Mammary epithelial cell (primary cell): ENCODE measurements at places on chromosomes 5 and 9. TPM values are rescaled to one million over a fixed set of nuclear protein-coding genes. Genes with fewer than 3 reads are reported as not detected.

- peak; percentile 50 for DNase-seq
Observed at GRCh38 chr9:78863531-78863930, 566.6 kb downstream of the PSAT1 start.

DNA sequence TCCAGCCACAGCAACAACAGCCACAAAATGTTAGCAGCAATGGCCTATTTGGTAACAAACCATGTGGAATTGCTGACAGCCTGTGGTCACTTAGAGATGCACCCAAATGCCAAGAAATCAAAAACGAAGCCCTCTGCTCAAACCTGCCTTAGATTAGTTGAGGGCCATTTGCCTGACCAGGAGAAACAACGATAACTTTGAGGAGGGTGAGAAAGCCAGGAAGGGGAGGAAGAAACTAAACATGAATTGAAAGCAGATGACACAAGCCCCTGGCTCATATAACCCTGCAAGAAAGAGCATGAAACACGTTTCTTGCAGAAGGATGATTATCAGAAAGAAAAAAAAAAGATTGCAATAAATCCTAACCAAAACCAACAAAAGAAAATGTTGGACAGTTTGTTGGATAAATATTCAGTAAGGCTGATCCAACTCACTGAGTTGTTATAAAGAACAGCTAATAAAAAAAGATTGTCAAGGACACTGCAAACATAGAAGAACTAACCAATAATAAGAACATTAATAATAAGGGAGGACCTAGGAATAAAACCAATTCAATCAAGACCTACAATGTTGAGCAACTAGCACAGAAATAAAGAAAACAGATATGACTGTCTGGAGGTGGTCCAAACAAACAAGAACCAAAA is 140.5 kb upstream of the SLC30A5 start:
- no peak for DNase-seq

GRCh38 chr5:99379187-99379586 is 450.4 kb upstream of the CHD1 start:
- no peak for DNase-seq

GRCh38 chr9:123028136-123028535 is 5.3 kb upstream of the GPR21 start:
- no peak for DNase-seq

DNA sequence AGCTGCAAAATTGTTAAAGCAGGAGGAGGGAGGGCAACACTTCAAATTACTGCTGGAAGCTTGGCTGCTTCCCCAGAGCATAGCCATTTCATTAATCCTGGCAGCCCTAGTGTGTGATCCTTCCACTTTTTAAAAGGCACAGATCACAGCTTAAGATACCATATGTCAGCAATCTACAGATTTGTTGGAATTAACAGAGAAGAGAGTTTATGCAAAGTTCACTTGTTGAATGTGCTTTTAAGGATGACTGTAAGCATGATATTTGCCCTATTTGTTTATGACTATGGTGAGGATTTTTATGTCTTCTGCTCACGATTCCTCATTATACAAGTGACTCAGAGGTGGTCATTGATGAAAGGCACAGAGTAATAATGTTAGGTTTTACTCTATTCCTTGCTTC is 156.0 kb upstream of the CDKN2B start:
- no peak for DNase-seq

- peak; percentile 54 for DNase-seq
Observed at GRCh38 chr9:34884747-34885189, 73.3 kb upstream of the PHF24 start.

DNA sequence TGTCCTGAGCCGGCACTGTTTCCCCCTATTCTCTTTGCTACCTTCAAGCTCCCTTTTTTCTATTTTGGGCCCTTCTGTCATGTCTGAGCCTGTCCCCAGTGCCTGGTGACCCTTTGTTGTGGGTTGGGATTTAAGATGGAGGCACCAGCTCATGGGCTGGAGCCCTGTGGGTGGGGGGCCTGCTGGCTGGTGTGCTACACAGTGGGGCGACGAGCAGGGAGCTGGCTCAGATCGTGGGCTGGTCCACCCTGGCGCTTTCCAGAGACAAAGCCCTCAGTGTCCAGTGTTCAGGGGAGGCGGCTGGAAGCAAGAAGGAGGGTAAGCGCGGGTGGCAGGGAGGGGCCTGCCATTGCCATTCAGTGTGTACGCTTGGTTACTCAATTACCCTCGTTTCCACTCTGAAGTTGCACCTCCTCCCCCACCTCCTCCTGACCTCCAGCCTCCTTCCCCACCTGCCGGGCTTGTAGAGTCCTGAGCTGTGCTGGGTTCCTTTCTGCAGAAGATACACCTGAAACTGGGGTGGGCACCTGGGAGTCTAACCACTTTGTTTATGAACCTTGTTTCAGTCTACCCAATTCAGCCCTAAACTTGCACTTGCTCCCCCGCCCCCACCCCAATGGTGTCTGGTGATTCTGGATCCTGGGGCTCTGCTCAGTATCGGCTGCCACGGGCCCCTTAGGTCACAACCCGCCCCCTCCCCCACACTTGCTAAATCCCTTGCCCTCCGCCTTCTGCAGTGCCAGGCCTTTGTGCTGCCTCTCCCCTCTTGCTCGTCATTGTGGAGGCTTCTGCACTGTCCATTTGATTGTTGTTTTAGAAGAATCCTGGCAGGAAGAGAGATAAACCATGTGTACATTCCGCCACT is 49.9 kb downstream of the MVB12B start:
- DNase-seq = no peak

DNA sequence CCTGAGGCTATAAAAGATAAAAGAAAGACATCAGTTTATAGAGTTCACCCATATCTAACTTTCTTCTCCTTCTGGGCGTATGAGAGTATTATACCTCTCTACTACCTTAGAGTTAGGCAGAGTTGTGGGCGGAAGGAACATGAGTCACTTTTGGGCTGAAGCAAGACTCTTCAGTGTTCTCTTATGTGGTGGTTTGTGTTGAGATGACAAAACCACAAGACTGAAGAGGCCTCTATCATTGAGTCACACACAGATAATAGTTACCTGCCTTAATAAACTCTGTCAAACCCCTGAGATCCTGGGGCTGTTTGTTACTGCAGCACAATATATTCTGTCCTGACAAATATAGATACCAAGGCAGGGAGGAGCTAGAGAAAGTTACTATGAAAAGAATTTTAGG is 184.2 kb downstream of the EFNA5 start:
- DNase-seq = peak; percentile 92

GRCh38 chr9:35341021-35341420 is 148.9 kb upstream of the RUSC2 start:
- no peak for DNase-seq

- DNase-seq = no peak
Observed at GRCh38 chr9:36550135-36550534, 22.6 kb upstream of the MELK start.

DNA sequence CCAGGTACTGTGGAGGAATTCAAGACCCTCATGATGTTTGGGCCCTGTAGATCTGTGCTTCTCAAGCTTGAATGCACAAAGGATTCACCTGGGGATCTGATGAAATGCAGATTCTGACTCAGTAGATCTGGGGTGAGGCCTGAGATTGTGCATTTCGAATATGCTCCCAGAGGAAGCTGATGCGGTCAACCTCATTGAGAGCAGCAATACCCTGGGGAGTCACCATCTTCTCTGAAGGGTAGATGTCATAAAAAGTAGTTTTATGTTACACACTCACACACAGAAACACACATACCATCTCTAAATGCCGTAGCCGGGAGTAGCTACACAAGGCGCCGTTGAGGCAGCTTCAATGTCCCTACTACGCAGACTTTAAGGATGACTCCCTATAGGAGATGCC is 55.8 kb upstream of the CPEB4 start:
- DNase-seq = no peak

DNA sequence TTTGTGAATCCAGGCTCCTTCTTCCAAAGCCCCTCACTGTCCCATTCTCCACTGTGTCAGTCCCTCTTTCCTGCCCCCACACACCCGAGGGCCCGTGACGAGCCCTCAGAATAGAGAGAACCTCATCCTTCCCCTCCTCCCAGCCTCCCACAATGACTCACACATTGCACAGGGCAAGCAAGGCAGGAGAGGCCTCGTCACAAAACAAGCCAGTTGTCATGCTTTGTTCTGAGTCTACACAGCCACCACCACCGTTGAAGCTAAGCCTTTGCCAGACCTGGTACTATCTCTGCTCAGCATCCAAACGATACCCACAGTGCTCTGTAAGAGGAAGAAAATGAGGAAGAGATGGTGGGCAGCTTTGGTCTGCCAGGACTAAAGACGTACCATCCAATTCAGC is 142.2 kb upstream of the ZNF366 start:
- DNase-seq = no peak

- peak; percentile 21 for DNase-seq
Observed at GRCh38 chr9:113963017-113963620, 87.0 kb downstream of the ZNF618 start.

- no peak for DNase-seq
Observed at GRCh38 chr9:125744616-125745015, 2.6 kb upstream of the PBX3 start.

DNA sequence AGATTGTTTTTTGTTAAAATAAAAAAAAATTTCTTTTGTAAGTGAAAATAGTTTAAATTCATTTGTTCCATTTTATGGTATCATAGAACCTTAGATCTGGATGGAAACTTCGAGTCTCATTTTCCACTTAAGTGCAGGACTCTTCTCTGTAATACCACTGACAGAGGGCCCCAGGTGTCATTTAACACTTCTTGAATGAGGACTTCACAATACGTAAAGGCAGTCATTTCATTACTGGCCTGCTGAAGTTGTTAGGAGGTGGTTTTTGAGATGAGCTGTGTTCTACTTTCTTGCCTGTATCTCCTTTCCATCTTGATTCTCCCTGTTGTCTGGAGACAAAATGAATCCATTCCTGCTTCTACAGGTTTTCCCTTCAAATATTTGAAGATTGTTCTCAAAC is 455.3 kb downstream of the DMRT2 start:
- DNase-seq = no peak

GRCh38 chr9:16356196-16356765 is 514.2 kb downstream of the BNC2 start:
- DNase-seq = no peak

- DNase-seq = peak; percentile 57
Observed at GRCh38 chr9:5951686-5952211, 61.1 kb downstream of the MLANA start.

GRCh38 chr9:88742483-88742882 is 207.5 kb downstream of the NXNL2 start:
- peak; percentile 53 for DNase-seq

DNA sequence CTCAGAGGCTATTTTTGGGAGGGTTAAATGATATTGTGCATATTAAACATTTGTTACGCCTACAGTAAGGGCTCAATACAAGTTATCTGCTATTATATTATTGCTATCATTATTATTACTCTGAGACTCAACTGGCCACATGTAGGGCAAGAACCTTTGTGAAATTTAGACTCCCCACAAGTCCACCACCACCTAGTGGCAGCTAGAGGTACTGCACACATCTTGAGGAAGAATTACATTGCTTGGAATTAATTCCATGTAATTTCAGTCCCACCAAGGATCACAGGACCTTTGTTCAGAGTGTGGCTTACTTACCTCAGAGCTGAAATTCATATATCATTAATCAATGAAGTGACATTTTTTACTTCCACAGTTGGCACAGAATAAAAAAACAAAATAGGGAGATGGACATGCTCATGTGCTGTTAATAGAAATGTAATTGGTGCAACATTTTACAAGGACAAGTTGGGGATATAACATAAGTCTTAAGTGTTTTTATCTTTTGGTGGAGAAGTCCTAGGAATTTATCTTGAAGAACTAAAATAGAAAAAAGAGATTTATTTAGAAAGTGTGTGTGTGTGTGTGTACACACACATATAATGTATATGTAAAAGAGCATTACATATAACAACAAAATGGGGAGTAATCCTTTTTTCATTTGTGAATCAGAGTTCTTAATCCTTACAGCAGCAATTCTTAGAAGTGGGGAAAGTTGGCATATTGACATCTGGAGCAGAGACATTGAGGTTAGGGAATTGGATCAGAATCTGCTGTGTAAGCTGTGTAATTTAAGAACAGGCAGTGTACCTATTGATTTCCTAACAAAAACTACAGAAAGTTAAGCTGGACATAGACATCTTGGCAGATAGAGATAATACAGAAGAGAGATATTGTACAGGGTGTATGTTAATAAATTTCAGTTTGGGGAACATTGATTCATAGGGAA is 11.2 kb downstream of the MSANTD3 start:
- DNase-seq = peak; percentile 62

DNA sequence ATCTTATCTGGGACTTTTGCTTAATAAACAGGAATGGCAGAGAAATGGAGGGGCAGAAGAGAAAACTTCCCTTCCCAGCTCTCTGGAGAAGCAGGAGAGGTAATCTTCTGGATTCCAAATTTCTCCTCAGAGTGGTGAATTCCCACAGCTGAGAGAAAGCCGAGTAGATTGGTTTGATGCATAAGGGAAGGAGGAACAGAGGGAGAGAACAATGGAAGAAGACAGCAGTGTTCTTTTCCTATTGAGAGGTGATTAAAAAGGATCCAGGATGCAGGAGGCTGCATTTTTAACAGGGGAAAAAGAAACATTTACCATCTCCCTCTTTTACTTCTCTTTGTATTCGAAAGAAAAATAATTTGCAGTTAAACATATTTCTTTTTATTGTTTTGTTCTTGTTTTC is 13.1 kb downstream of the SH3RF2 start:
- no peak for DNase-seq

- peak; percentile 82 for DNase-seq
Observed at GRCh38 chr9:77899679-77900354, 131.8 kb downstream of the GNAQ start.

DNA sequence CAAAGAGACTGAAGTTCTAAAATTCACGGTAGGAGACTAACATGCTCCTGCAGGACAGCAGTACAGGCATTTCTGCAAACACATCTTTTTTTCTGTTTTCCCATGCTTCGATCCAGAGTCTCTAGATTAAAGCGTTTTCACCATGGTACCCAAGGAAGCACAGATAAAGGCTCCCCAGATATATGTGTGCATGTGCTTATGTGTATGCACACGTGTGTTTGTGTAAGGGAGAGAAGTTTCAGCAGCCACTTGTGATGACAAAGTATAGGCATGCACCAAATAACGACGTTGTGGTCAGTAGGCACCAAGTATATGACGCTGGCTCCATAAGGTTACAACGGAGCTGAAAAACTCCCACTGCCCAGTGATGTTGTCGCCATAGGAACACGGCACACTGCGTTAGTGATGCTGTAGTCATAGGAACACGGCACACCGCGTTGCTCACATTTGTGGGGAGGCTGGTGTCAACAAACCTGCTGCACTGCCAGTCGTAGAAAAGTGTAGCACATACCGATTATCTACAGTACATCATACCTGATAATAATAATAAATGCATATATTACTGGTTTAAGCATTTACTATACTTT is 21.7 kb downstream of the MED10 start:
- DNase-seq = no peak

GRCh38 chr5:82100303-82101077 is 128.7 kb downstream of the ATG10 start:
- DNase-seq = peak; percentile 37

The ARID3C gene
- total RNA-seq = not detected in 2 replicates

The CNTNAP3B gene
- total RNA-seq = 16.6 and 22.8 TPM in 2 replicates

The PCA3 gene
- total RNA-seq = not detected

The HK3 gene
- total RNA-seq = not detected in 2 replicates

The GCNT4 gene
- total RNA-seq = 9.7 TPM

The CLINT1 gene
- total RNA-seq = 127 TPM

The CARTPT gene
- total RNA-seq = not detected

The GFI1B gene
- not detected in 2 replicates for total RNA-seq

The GARIN3 gene
- total RNA-seq = not detected in 2 replicates

The SPINK5 gene
- total RNA-seq = 0.19 and 0.40 TPM in 2 replicates

The TMED9 gene
- 275 and 291 TPM in 2 replicates for total RNA-seq

The DCAF10 gene
- 31.7 and 41.4 TPM in 2 replicates for total RNA-seq

The FSD1L gene
- 10.8 TPM for total RNA-seq

The PCDHB6 gene
- total RNA-seq = 0.33 TPM

The OBP2A gene
- total RNA-seq = not detected

The OSMR gene
- 97.7 and 114 TPM in 2 replicates for total RNA-seq

The LCN2 gene
- total RNA-seq = 6.5 TPM

The FBLL1 gene
- 2.8 TPM for total RNA-seq
